MCF 10A (cell line): ENCODE measurements at places on chromosomes 4 and X.

DNA sequence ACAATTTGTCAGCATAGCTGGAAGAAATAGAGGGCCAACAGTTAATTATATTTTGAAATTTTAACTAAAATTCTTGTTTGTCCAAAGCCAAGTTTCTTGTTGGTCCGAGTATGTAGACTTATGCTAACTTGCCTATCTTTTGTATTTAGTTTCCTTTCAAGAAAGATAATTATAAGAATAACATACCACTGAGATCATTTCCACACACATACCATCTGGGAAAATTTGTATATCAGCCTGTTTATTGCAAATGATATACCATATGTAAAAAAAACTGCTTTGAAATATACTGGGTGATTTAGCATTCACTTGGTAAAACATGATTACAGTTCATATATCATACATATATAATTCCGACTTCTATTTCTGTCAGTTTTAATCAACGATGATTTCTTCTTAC is 84.7 kb upstream of the ANKRD50 start:
- no peak for DNase-seq

- no peak for DNase-seq
Observed at GRCh38 chr4:2350982-2351381, 67.5 kb downstream of the ZFYVE28 start.

GRCh38 chrX:16188687-16189086 is 21.4 kb downstream of the MAGEB17 start:
- DNase-seq: peak; percentile 21

- no peak for DNase-seq
Observed at GRCh38 chr4:19615086-19615689, 636.5 kb upstream of the SLIT2 start.

- DNase-seq: peak; percentile 61
Observed at GRCh38 chrX:71859637-71860036, 51.0 kb upstream of the NHSL2 start.

- peak; percentile 72 for DNase-seq
Observed at GRCh38 chrX:129925305-129926092, 19.5 kb downstream of the UTP14A start.

- peak; percentile 28 for DNase-seq
Observed at GRCh38 chr4:12439633-12440305, 1011.1 kb upstream of the HS3ST1 start.

- no peak for DNase-seq
Observed at GRCh38 chr4:10371121-10371520, 86.1 kb downstream of the ZNF518B start.

DNA sequence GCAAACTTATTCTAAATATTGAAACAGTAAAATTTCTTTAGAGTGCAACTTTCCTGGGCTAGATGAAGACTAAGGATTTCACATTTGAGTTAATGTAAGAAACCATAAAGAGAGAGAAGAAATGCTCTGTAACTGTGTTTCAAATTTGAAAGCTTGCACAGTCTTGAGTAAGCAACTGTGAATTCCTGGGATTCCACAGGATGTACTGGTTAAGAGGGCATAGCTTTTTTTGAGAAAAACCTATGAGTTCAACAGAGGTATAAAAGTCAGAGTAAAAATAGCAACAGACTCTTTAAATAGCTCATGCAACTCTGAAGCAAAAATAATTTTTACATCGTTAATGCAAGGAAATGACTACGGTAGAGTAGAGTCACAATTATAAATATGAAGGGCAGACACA is 25.5 kb downstream of the ZNF330 start:
- peak; percentile 10 for DNase-seq

- peak; percentile 57 for DNase-seq
Observed at GRCh38 chrX:56499372-56499771, 64.1 kb upstream of the UBQLN2 start.

- no peak for DNase-seq
Observed at GRCh38 chr4:10354225-10354624, 103.0 kb downstream of the ZNF518B start.

- no peak for DNase-seq
Observed at GRCh38 chr4:6900956-6901355, 8.7 kb upstream of the TBC1D14 start.

GRCh38 chrX:132924426-132924825 is 34.0 kb downstream of the HS6ST2 start:
- DNase-seq: no peak

DNA sequence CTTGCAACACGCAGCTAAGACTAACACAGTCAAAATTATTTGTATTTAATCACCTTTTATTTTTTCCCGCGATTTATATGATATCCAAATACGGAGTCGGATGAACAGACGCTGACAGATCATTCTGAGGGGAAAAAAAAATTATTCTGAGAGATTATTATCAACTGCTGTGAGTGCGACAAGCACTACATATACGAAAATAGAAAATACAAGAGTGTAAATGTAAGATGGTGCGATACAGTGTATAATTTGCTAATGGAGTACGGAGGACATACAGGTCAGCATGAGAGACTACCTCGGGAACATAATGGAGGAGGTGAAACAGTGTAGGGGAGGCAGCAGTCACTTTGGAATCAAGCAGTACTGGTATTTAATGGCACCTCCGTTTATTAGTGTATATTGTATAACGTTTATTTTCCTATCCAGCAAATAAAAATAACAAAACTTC is 2.8 kb upstream of the LIN54 start:
- DNase-seq: peak; percentile 14

DNA sequence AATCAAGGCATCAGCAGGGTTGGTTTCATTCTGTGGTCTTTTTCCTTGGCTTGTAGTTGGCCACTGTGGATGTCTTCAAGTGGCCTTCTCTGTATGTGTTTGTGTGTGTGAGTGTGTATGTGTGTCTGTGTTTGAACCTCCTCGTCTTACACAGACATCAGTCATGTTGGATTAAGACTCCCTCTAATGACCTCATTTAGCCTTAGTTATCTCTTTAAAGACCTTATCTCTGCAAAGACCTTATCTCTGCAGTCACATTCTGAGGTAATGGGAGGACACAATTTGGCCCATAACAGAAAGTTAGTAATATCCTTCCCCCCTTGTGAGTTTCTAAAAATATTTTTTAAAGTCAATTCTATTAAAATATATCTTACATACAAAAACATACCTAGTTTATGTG is 126.7 kb downstream of the EMCN start:
- no peak for DNase-seq

DNA sequence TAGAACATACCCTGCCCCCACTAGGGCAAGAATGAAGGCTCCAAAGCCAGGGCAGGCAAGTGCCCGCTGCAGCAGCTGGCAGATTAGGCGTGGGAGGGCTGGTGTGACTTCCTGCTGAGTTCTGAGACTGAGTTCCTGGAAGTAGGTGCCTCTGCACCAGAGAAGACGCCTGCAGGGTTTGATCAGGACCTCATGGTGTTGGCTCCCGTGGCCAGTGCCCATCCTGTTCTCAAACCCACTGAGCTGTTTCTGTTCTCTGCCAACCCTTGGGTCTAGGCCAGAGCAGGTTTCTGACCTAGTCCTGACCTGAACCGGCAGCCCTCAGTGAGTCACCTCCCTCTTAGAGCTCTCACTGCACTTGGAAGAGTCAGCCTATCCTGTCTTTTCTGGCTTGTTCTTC is 220.7 kb downstream of the HS6ST2 start:
- peak; percentile 91 for DNase-seq

GRCh38 chrX:56233682-56234081 is 1.5 kb downstream of the KLF8 start:
- peak; percentile 86 for DNase-seq

DNA sequence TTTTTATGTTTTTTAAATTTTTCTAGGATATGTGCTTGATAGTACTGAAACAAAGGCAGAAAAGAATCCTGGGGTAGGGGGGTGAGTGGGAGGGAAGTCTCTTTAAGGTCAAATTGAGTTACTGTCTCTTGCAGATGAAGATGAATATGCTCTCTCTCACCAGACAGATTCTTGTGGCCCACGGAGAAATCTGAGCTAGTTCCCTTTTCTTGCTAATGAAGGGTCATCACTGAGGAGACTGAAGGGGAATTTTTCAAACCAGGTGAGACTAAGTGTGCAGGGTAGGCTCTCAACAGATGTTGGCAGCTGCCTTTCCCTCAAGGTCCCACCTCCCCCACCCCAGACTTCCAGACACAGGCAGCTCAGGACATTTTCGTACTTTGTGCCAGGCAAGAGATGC is 21.5 kb downstream of the FAM9C start:
- DNase-seq: no peak

- DNase-seq: no peak
Observed at GRCh38 chrX:35458142-35458541, 340.0 kb upstream of the MAGEB16 start.

GRCh38 chrX:94178145-94178788 is 504.3 kb downstream of the FAM133A start:
- peak; percentile 69 for DNase-seq

DNA sequence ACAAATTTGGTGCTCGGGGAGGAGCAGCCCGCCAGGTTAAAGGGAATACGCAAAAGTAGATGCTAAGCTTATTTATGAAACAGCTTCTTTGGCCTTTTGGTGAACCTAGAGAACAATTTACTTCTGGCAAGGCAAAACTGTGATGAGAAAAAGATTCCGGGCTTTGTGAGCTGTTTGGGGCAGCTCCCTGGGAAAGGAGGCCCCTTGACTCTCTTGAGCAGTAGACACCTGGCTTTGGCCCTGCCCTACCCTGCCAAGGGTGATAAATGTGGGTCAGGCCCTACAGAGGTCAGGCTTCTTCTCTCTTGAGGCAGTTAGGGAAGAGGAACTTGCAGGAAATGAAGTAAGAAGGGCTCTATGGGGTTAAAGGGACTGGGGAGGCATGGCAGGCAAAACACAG is 509.6 kb downstream of the MID1IP1 start:
- no peak for DNase-seq

DNA sequence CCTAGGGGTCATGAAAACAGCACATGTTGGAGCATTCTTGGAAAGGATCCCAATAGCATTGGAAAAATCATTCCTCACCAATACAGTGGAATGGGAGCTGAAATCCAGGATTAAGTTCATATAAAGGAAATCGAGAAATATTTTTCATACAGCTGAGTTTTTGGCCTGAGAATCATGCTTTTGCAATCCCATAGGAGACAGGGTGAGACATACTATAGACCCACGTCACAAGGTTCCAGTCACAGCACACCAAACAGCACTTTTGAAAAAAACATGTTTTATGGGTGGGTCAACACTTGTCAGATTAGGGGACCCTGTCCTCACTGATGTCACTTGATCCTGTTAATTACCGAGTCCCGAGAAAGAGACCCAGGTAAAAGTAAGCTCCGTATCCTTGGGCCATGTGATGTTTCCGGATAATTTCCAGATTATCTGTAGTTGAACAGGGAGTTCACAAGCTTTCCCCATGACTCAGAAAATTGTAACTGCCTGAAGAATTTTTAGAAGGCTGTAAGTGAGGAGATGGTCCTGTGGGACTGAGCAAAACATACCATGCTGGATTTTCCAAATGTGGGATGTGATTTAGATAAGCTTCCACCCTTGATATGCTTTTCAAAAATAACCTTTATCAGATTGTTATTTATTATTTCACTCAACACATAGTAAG is 80.9 kb upstream of the TLR3 start:
- DNase-seq: no peak

DNA sequence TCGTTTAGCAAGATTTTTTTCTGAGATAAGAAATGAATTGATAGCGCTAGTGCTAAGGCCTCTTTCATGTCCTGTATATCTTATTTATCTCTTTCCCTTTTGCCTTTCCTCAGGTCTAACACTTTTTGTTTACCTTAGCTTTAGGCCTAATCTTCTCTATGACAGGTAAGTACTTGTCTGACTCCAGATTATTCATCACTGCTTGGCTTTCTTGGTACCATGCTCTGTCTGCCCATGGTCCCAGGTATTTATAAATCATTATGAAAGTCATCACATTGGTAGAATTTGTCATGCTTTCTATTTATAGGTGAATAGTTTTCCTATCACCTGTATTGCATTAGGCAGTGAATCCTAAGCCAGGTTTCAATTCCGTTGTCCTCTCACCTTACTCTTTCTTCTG is 99.5 kb upstream of the CTSO start:
- peak; percentile 14 for DNase-seq

- DNase-seq: no peak
Observed at GRCh38 chr4:1451752-1452122, 45.5 kb upstream of the NKX1-1 start.

- no peak for DNase-seq
Observed at GRCh38 chr4:148574502-148574901, 132.3 kb upstream of the NR3C2 start.

- DNase-seq: no peak
Observed at GRCh38 chrX:122421434-122422121, 762.5 kb upstream of the GRIA3 start.

DNA sequence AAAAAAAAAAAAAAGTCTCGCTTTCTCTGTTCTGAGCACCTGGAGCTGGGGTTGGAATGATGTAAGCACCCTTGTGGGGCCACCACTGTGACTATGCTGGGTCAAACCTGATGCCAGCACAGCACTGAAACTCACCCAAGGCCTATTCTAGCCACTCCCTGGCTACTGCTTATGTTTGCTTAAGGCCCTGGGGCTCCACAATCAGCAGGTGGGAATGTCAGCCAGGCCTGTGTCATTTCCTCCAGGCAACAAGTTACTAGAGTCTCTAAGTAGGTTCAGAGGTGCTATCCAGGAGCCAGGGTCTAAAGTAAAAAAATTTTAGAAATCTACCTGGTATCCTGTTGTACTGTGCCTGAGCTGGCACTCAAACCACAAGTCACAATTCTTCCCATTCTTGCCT is 1306.8 kb downstream of the STIM2 start:
- DNase-seq: peak; percentile 51

GRCh38 chr4:6775746-6776145 is 6.8 kb upstream of the KIAA0232 start:
- DNase-seq: no peak

GRCh38 chr4:1626941-1627340 is 57.2 kb downstream of the FAM53A start:
- no peak for DNase-seq

DNA sequence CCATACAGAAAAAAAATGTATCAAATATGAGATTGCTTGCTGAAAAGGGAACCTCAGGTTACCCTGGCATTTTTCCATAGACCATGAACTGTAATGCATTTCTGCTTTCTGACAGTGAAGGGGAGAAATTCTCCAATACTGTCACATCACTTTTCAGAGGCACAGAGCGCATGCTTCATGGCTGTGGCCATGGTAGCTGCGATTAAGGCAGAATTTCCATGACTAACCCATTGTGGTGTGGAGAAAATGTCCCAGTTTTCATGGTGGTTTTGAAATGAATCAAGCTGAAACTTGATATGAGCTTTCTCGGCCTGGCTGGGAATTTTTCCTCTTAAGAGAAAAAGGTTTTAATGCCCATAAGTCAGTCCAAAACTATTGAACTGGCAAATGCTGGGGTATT is 39.5 kb upstream of the MAP3K15 start:
- no peak for DNase-seq

GRCh38 chrX:119389214-119389613 is 9.9 kb upstream of the SLC25A43 start:
- DNase-seq: no peak

GRCh38 chrX:132568291-132568690 is 79.5 kb upstream of the MBNL3 start:
- no peak for DNase-seq

GRCh38 chrX:149825424-149825823 is 43.7 kb downstream of the MAGEA9 start:
- DNase-seq: peak; percentile 40

GRCh38 chr4:141995056-141995455 is 358.7 kb downstream of the IL15 start:
- DNase-seq: no peak
